ENCODE measurements at places on chromosomes 6 and 20.

DNA sequence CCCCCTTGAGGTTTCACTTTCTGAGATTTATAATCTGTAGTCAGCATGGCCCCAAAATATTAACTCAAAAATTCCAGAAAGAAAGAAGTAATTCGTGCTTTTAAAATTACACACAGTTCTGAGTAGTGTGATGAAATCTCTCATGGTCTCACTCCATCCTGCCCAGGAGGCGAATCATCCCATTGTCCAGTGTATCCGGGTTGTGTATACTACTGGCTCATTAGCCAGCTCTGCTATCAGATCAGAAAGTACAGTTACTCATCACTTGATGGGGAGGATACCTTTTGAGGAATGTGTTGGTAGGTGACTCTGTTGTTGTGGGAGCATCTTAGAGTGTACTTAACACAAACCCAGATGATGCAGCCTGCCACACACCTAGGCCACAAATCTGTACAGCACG lies 65.2 kb downstream of the CDC5L start:
- DNase-seq = no peak

- DNase-seq = no peak
Measured at GRCh38 chr20:371755-372542, 8.6 kb upstream of the TRIB3 start.

- DNase-seq = no peak
Measured at GRCh38 chr20:17971300-17972013, 2.6 kb downstream of the MGME1 start.

DNA sequence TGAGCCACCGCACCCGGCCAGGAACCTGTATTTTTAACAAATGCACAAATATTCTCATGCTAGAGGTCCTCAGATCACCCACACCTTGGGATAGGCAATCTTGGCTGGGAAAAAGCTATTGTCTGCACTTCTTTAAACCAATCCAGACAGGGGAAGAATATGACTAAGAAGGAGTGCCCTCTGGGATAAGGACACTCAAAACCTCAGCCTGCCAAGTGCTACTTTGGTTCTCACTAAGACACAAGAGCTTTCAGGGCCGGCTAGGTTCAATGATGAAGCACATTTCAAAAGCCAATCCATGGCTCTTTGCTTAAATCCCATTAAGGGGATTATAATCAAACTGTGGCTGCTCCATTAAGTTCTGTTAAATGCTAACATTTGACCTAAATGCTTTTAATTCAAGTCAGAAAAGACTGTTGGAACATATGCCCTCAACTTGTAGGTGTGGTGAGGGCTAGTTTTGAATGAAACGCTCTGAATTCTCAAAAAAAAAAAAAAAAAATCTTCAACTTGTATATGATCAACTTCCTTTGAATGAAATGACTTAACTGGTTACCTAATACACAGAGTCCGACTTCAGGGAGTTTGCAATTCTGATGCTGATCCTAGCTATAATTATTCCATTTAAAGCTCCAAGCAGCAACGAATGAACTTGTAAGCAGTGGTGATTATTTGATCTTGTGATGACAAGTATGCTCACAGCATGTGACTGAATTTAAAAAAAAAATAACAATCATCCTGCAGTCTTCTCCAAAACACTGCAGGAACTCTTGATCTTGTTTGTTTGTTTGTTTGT lies 56.6 kb downstream of the SLC23A2 start:
- DNase-seq = no peak

GRCh38 chr6:107956586-107957307 lies 1.3 kb downstream of the SEC63 start:
- DNase-seq = no peak

- DNase-seq = no peak
Measured at GRCh38 chr20:45489083-45489531, 19.6 kb downstream of the WFDC2 start.

GRCh38 chr6:169851641-169852503 lies 100.5 kb downstream of the ERMARD start:
- no peak for DNase-seq

GRCh38 chr20:12998046-12998445 lies 10.7 kb upstream of the SPTLC3 start:
- no peak for DNase-seq

DNA sequence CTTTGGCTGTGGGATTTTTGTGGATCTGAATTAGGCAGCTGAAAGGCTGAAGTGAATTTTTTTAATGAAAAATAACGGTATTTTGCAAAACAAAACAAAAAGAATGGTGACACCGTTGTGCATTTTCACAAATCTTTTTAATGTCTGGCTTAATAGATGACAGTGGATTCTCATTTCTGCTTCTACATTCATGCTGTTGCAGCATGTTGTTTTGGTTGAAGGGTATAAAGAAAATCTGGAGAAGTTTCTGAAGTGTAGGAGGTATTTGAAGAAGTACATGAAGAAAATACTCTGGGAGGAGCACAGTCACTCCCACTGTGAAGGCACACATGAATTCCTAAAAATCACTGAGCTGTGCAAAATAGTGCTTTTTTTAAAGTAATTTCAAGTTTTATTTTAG lies 3.1 kb upstream of the MAP3K5 start:
- no peak for DNase-seq

GRCh38 chr6:131894493-131895424 lies 56.4 kb downstream of the CCN2 start:
- DNase-seq = no peak

- no peak for DNase-seq
Measured at GRCh38 chr6:37570482-37571133, 70.9 kb upstream of the CCDC167 start.

- no peak for DNase-seq
Measured at GRCh38 chr6:145845557-145845956, 31.0 kb upstream of the FBXO30 start.

DNA sequence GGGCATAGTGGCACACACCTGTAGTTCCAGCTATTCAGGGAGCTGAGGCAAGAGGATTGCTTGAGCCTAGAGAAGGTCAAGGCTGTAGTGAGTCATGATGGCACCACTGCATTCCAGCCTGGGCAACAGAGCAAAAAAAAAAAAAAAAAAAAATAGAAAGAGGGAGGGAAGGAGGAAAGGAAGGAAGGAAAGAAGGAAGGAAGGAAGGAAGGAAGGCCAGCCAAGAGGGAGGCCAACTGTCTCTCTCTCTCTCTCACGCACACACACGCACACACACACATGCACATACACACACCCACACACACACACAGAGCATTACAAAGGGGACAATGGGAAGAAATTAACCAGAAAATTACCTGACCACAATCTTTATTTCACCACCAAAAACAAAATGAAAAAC lies 50.6 kb upstream of the COL9A1 start:
- no peak for DNase-seq

DNA sequence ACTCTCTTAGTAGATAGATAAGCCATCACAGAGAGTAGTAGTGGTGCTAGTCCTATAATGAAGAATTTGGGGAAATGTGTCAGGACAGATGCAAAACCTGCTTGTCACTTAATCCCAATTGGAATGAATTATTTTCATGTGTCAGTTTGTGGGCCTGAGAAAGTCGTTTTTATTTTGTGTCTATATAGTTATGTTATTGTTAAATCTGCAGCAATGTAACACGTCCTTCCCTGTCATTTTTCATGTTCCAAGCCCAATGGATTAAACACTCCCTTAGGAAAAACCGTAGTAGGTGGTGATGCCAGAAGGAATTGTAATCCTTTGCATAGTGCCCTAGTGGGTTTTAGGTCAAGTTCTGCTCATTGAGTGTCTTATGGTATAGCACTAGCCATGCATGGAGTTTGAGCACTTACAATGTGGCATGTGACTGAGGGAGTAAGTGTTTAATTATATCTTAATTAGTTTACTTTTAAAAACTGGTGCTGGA lies 105.9 kb upstream of the PRSS16 start:
- no peak for DNase-seq

Data from stimulated activated CD4-positive, alpha-beta T cell treated with anti-CD3 and anti-CD28 coated beads, Interleukin-4, amount 100 ng/mL, for 4 hours (primary cell).